ENCODE measurements at places on chromosomes 4 and X. TPM values are rescaled to one million over a fixed set of nuclear protein-coding genes. Genes with fewer than 3 reads are reported as not detected.

GRCh38 chr4:113893546-113893945 lies 85.9 kb downstream of the ARSJ start:
- no peak for DNase-seq
- H3K4me1 ChIP-seq, result no peaks in the 10 kb centered on the region
- H3K36me3 ChIP-seq, result no peaks in the 10 kb centered on the region
- H3K27me3 ChIP-seq, result no peaks in the 10 kb centered on the region

RASSF6 gene
- total RNA-seq, result 1.2 TPM

DNA sequence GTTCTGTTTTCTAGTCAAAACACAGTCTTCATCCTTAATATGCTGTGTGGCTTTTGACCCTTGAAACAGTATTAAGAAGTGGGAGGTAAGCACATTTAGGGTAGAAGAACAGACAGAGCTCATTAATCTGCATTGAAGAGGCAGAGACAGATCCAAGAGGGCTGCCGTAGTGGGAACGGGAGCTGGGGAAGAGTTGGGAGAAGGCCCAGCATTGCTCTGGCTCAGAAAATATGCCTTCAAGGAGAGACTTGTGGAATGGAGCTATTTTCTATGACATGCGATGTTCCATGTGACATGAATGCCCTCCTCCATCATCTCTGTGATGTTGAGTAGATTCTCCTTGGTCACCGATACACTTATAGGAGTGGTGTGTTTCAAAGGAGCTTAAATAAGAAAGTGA lies 273.3 kb upstream of the BOD1L1 start:
- no peak overlapping the region for H3K27ac ChIP-seq
- peak; percentile 42 for DNase-seq
- no peaks in the 10 kb centered on the region for H3K27me3 ChIP-seq
- H3K4me1 ChIP-seq, result no peaks in the 10 kb centered on the region
- H3K4me3 ChIP-seq, result no peak overlapping the region
- H3K36me3 ChIP-seq, result no peaks in the 10 kb centered on the region

DNA sequence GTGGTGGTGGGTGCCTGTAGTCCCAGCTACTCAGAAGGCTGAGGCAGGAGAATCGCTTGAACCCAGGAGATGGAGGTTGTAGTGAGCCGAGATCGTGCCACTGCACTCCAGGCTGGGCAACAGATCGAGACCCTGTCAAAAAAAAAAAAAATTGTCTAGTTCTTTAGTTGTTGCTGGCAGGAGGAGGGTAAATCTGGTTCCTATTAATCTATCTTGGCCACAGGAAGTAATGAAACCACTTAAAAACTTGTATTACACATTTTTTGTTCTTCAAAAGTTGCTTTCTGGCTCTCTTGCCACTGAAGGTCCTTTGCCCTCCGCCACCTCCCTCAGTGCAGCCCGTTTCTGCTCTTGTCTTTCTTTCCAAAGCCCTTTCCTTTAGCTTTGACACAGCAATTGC lies 102.9 kb upstream of the ARSJ start:
- no peak overlapping the region for H3K4me3 ChIP-seq
- H3K4me1 ChIP-seq, result peaks cover 4% of the 10 kb centered on the region
- no peak for DNase-seq
- H3K27ac ChIP-seq, result no peak overlapping the region
- H3K36me3 ChIP-seq, result no peaks in the 10 kb centered on the region

DNA sequence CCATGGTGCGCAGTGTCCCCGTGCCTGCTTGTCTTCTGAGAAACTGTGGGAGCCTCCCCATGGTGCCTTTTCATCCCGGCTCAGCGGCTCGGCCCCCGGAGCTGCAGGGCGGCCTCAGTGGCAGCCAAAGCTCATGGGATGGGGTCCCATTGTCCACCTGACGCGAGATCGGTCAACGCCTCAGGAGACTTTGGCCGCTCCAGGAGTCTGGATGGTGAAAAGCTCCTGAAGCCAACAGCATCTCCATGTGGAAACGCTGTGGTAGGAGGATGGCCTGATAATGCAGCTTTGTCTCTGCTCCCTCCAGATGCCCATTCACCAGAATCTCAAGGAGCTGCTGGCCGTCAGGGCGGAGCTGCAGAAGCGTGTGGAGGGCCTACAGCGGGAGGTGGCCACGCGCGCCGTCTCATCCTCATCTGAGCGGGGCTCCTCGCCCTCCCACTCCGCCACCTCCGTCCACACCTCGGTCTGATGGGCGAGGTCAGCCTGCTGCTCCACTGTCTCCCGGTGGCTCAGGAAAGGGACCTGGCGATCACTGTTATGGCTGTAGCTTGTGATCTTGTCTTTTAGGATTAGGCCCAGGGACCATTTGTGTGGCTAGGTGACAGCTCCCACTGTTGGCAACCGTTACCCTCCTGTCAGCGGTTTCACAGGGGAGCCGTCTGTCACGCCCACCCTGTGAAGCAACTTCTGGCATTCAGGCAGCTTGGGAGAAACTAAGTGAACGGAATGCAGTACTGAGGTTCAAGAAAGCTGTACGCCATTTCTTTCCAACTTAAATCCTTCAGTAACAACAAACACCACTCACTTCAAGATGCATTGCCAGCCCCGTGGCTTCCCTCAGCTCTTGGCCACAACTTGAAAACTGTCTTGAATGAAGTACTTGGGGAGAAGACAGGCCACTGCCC lies 69.3 kb downstream of the MTMR1 start:
- no peak for DNase-seq
- no peak overlapping the region for H3K4me3 ChIP-seq
- H3K36me3 ChIP-seq, result peaks cover 7% of the 10 kb centered on the region
- peaks cover 8% of the 10 kb centered on the region for H3K4me1 ChIP-seq
- no peaks in the 10 kb centered on the region for H3K27me3 ChIP-seq
- no peak overlapping the region for H3K27ac ChIP-seq

DNA sequence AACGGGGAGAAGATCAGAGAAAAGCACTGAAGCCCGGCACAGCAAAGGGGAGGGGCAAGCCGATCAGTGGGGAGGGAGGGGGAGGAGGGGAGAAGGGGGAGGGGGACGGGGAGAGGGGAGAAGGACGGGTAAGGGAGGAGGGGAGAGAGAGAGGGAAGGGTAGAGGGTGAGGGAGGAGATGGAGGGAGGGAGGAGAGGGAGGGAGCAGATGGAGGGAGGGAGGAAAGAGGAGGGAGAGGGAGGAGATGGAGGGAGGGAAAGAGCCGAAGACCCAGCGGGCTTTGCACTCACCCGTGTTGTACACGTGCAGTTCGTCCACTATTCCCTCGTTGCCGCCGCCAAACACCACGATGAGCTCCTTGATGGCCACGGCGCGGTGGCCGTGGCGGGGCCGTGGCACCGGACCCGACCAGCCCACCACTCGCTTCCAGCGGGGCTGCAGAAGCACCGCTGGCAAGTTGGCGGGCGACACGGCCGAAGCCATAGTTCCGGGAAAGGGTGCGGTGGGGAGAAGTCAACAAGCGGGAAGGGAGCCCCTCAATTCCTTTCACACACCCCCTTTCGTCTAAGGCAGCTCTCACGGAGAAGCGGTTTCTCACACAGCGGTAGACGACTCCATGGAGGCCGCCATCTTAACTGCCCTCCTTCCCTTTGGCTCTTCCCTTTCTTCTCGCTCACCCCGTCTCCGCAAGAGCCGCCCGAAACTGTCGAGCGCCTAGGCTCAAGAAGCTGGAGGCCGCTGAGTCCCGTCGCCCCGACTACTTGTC lies 1.1 kb downstream of the HCFC1 start:
- peak overlapping the region; percentile 98 for H3K27ac ChIP-seq
- no peaks in the 10 kb centered on the region for H3K36me3 ChIP-seq
- DNase-seq, result no peak
- H3K4me1 ChIP-seq, result peaks cover 54% of the 10 kb centered on the region
- H3K27me3 ChIP-seq, result no peaks in the 10 kb centered on the region

- peaks cover 14% of the 10 kb centered on the region for H3K4me1 ChIP-seq
- H3K27me3 ChIP-seq, result no peaks in the 10 kb centered on the region
- no peak for DNase-seq
- peak within 1 kb of the TSS; percentile 50 for H3K27ac ChIP-seq
These were observed at the start of gene TRPC3 for GRCh38 chr4:121951521-121952110. TSS of gene TRPC3 (minus strand) at chr4:121952060. CDS start at chr4:121951680, 380 bp downstream.

GRCh38 chrX:68832101-68832416 lies 3.2 kb downstream of the EFNB1 start:
- H3K4me1 ChIP-seq, result peaks cover 53% of the 10 kb centered on the region
- peak overlapping the region; percentile 71 for H3K4me3 ChIP-seq
- H3K36me3 ChIP-seq, result no peaks in the 10 kb centered on the region
- peak overlapping the region; percentile 22 for H3K27ac ChIP-seq
- DNase-seq, result no peak

GRCh38 chr4:32985256-32985655 lies 2265.1 kb downstream of the PCDH7 start:
- no peak overlapping the region for H3K4me3 ChIP-seq
- no peak overlapping the region for H3K27ac ChIP-seq
- H3K36me3 ChIP-seq, result no peaks in the 10 kb centered on the region
- DNase-seq, result no peak

DNA sequence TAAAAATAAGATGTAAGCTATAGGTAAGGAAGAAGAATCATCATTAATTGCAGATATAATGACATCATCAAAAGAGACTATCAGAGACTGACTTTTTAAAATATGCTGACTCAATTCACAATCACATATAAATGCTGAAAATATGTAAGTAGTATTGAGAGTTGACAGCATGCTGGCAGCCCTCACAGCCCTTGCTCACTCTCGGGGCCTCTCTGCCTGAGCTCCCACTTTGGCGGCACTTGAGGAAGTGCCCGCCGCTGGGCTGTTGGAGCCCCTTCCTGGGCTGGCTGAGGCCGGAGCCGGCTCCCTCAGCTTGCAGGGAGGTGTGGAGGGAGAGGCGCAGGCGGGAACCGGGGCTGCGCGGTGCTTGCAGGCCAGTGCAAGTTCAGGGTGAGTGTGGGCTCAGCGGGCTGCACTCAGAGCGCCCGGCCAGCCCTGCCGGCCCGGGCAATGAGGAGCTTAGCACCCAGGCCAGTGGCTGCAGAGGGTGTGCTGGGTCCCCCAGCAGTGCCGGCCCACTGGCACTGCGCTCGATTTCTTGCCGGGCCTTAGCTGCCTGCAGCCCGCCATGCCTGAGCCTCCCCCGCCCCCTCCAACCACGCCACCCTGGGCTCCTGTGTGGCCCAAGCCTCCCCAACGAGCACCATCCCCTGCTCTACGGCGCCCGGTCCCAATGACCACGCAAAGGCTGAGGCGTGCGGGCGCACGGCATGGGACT lies 68.9 kb downstream of the RAB28 start:
- DNase-seq, result no peak
- H3K27ac ChIP-seq, result no peak overlapping the region
- no peaks in the 10 kb centered on the region for H3K27me3 ChIP-seq
- H3K4me1 ChIP-seq, result peaks cover 21% of the 10 kb centered on the region
- no peaks in the 10 kb centered on the region for H3K36me3 ChIP-seq

IDS gene
- total RNA-seq, result 91.0 TPM

SATL1 gene
- total RNA-seq, result not detected

ATP11C gene
- 18.7 TPM for total RNA-seq

FAM149A gene
- 35.3 TPM for total RNA-seq

DNA sequence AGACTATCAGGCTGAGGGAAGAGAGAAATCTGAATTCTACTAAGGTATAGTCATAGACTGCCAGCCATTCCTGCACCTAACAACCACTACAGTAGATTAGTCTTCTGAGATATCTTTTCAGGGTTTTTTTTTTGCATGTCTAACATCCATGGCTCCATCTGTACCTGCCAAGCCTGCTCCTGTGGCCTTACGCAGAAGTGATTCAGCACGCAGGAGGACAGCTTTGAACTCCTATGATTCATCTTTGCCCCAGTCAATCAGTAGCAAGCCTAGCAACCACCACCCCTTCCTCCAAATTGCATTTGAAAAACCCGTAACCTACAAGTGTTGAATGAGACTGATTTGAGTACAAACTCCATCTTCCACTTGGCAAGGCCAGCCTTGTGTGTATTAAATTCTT lies 520.7 kb upstream of the HS3ST1 start:
- no peak overlapping the region for H3K27ac ChIP-seq
- H3K27me3 ChIP-seq, result no peaks in the 10 kb centered on the region
- H3K4me1 ChIP-seq, result no peaks in the 10 kb centered on the region
- H3K36me3 ChIP-seq, result no peaks in the 10 kb centered on the region
- H3K4me3 ChIP-seq, result no peak overlapping the region
- DNase-seq, result no peak

All from esophagus muscularis mucosa (tissue), 4 donors.